ENCODE measurements at places on chromosomes 12 and 14.

DNA sequence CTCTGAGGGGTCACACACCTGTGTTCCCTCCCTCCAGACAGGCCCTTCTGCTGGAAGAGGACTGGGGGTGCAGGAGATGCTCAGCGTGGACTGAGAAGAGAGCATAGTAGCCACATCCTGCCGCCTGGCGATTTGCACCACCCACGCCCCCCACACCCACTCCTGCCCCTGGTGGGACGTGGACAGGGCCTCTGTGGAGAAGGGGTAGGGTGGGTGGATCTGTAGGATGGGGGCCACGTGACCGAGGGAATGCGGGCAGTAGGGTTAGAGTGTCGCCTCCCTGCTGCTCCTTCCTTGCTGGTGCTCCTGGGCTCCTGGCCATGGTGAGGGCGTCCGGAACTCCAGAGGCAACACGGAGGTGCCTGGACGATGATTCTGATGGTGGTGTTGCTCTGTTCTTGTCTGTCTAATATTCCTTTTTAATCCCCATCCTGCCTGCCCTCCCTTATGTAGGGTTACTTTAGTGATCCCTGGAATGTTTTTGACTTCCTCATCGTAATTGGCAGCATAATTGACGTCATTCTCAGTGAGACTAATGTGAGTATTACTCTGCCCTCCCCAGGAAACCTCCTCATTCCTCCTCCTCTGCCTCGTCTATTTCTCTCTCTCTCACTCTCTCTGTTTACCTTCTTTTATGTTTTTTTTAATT is 161.5 kb upstream of the FKBP4 start:
- DNase-seq, result no peak

GRCh38 chr12:1339618-1340319 is 254.6 kb downstream of the FBXL14 start:
- DNase-seq, result no peak

DNA sequence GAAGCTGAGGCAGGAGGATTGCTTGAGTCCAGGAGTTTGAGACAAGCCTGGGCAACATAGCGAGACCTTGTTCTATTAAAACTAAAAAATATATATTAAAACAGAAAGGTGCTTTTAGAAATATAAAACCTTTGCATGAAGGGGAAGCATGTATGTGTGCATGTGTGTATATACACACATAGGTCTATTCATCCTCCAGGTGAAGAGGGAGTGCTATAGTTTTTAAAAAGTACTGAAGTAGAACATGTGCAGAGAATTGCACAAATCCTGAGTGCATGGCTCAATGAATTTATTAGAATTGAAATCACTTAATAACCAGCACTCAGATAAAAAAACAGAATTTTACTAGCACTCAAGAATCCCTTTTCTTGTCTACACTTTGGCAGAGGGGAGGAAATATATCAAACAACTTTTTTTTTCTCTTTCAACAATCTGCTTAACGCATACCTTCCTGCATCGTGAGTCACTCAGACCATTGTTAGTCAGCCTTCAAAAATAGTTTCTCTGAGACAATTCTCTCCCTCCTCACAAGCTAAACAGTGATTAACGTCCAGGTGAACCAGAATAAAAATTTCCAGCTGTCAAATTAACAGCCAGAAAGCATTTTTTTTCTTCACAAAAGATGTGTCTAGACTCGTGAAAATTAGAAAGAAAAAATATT is 17.7 kb upstream of the NEDD1 start:
- peak; percentile 50 for DNase-seq

GRCh38 chr12:94872971-94873733 is 130.3 kb downstream of the NDUFA12 start:
- DNase-seq, result no peak

GRCh38 chr14:93163564-93163963 is 21.1 kb downstream of the MOAP1 start:
- DNase-seq, result no peak

DNA sequence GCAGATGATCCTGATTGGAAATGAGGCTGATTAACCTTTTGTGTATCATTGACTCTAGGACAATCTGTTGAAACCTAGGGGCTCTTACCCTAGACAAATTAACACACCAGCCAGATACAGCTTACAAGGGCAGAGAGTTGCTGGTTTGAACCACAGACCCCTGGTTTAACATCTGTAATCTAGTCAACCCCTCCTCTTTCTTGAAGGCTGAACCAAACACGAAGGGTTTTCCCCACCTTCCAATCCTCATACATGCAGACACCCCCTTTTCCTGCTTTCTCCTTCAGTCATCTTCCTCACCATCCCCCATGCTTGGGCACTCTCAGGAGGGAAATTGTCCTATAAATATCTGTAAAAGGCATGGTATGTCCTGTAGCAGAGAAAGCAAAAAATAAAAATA is 126.0 kb upstream of the HIF1A start:
- no peak for DNase-seq

DNA sequence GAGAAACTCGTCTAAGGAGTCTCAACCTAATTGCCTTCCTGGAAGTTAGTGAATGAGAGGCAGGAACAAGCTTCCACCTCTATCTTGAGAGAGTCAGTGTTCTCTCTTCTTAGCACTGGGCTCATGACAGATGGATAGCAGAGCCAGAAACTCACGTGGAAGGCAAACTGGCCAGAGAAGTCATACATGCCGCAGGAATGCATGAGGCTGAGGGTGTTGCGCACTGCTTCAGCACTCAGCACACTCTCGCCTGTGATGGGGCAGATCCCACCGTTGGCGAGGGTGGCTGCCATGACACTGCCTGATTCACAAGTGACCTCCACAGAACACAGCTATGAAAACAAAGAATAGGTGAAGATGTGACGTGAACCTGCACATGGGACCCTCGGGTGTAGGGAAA is 6.0 kb downstream of the SPRYD4 start:
- no peak for DNase-seq

DNA sequence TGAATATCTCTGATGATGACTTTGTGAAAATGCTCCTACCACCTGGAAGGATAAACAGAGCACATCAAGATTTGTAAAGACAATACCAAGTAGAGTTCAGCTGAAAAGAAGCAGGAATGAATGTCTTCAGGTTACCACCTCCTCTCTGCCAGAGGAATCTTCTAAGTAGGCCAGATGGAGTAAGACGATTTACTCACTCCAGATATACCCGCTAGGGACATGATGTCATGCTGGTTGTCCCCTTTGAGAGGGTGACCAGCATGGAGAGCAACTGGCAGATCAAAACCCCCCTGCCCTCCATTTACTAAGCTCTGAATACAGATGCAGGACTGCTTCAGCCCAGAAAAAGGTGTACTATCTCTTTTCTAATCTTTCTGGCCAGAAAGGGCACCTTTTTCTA is 39.3 kb upstream of the HSPB8 start:
- no peak for DNase-seq

- no peak for DNase-seq
Observed at GRCh38 chr12:120287491-120287890, 4.2 kb downstream of the RNU4-2 start.

GRCh38 chr12:55629058-55629841 is 7.4 kb upstream of the OR10P1 start:
- DNase-seq, result no peak

DNA sequence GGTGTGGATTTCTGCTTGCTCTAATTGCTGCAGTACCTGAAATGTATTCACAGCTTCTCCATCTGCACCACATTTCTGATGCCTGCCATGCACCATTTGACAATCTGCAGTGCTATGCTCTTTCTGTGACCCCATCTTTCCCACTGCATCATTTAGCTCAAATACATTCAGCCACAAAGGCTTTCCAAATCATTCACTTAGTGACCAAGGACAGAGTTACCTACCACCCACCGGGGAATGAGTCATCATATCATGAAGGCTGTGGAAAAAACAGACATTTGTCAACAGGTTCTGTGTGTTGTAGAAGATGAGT is 465.5 kb upstream of the ATP2B1 start:
- no peak for DNase-seq

- no peak for DNase-seq
Observed at GRCh38 chr14:33570694-33571310, 380.1 kb downstream of the EGLN3 start.

- DNase-seq, result no peak
Observed at GRCh38 chr14:39474416-39474911, 42.2 kb upstream of the FBXO33 start.

- no peak for DNase-seq
Observed at GRCh38 chr14:95784137-95784536, 70.2 kb upstream of the TCL1A start.

DNA sequence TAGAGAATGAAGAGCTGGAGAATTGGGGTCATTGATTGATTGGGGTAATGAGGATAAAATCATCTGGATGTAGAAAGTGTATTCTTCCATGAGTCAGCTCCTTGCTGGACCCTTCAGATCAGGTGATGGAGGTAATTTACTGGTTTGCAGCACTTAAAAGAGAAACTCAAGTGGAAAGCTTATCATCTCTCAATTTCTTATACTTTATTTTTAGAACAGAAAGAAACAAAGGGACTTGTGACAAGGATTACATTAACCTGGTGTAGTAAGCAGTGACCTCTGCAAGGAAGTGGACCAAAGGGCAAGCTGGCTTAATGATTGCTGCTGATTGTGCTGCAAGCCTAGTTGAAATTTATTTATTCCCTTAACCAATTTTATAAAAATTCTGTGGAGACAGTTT is 405.0 kb downstream of the TRHDE start:
- DNase-seq, result no peak

DNA sequence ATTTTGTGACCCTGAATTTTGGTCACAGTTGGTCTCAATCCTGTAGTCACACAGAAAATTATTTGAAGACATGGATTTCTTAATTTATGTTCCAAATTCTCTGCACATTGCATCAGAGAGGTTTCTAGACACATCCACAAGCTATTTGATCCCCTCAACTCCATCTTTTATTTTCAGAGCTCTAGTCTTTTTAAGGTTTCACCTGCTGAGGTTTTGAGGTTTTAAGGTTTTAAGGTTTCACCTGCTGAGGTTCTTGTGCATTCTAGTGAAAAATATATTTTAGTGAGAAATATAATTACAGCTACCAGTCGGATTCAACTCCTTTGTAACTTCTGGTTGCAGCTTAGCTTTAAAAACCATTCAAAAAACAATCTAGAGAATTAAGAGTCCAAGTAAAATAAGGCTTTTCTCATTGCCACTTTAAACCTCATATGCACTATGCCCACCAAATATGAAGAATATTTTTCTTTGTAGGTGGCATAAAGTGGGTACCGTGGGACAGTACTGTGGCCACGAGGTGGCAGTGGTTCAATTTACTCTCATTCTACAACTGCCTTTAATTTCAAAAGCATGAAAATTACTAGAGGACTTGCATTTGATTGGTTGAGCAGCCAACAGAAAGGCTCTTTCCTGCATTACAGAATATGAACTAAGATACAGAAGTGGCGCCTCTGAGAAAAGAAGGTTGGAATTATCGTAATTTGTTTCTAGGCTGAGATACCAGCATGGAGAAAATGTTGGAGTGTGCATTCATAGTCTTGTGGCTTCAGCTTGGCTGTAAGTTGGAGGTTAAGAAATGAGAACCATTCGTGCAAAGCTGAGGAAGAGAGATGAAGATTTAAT is 366.5 kb upstream of the OR4E1 start:
- DNase-seq, result no peak

GRCh38 chr12:124737040-124737419 is 126.6 kb downstream of the SCARB1 start:
- DNase-seq, result no peak

Measured in PC-9 (cell line).